ENCODE measurements at places on chromosomes 7 and 10. TPM values are rescaled to one million over a fixed set of nuclear protein-coding genes. Genes with fewer than 3 reads are reported as not detected.

The SLC13A1 gene
- total RNA-seq, result not detected

The OGDHL gene
- total RNA-seq, result 0.56 TPM

The KEL gene
- not detected for total RNA-seq

The HDAC9 gene
- total RNA-seq, result 28.6 TPM

The PLEKHA1 gene
- total RNA-seq, result 70.2 TPM

The KIAA1549 gene
- 4.8 TPM for total RNA-seq

The MBL2 gene
- total RNA-seq, result not detected

The RAPGEF5 gene
- 4.6 TPM for total RNA-seq

The CTBP2 gene
- total RNA-seq, result 97.6 TPM

The STOX1 gene
- 53.9 TPM for total RNA-seq

The TFR2 gene
- 0.34 TPM for total RNA-seq

The APBB1IP gene
- not detected for total RNA-seq

The SPDYE9 gene
- total RNA-seq, result not detected

The CABCOCO1 gene
- 0.28 TPM for total RNA-seq

The RET gene
- 2.7 TPM for total RNA-seq

The HECW1 gene
- total RNA-seq, result 0.28 TPM

The LIPM gene
- not detected for total RNA-seq

The FAM200A gene
- total RNA-seq, result 21.1 TPM

The GIMAP5 gene
- total RNA-seq, result not detected

The RAMP3 gene
- not detected for total RNA-seq

The TMEM178B gene
- total RNA-seq, result 2.9 TPM

The LHFPL3 gene
- 0.12 TPM for total RNA-seq

The KIF11 gene
- total RNA-seq, result 128 TPM

The SGCE gene
- 169 TPM for total RNA-seq

The OR6B1 gene
- total RNA-seq, result not detected
